Nasal cavity respiratory epithelium epithelial cell of viscerocranial mucosa (primary cell): ENCODE measurements at places on chromosomes 4 and X. TPM values are rescaled to one million over a fixed set of nuclear protein-coding genes. Genes with fewer than 3 reads are reported as not detected.

MAGEC1 gene
- total RNA-seq: not detected in 2 replicates

ELF2 gene
- 28.7 and 41.6 TPM in 2 replicates for total RNA-seq

SPANXN3 gene
- total RNA-seq: not detected in 2 replicates

CENPI gene
- total RNA-seq: 1.1 and 1.7 TPM in 2 replicates

XK gene
- total RNA-seq: 0.93 and 1.0 TPM in 2 replicates

GCNA gene
- 1.4 and 1.9 TPM in 2 replicates for total RNA-seq
